ENCODE measurements at places on chromosomes 16 and 17.

DNA sequence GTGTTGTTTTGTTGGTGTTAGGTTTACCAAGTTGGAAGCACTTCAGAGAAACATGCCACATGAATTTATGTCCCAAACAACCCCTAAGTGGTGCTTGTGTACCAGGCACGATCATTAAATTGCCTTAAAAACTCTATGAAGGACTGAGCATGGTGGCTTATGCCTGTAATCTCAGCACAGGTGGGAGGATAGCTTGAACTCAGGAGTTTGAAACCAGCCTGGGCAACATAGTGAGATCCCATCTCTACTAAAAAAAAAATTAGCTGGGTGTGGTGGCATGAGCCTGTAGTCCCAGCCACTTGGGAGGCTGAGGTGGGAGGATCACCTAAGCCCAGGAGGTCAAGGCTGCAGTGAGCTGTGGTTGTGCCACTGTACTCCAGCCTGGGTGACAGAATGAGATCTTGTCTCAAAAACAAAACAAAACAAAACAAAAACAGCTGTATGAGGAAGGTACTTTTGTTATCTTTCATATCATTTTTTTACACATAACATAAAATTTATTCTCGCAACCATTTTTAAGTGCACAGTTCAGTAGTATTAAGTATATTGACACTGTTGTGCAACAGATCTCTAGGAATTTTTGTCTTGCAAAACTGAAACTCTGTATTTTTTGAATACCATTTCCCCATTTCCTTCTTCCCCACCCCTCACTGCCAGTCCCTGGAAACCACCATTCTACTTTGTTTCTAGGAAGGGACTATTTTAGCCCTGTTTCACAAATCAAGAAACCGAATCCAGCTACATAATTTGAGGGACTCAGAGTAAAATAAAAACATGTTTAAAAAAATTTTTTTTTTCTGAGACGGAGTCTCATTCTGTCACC, 14.3 kb upstream of the RBBP6 start:
- no peak for DNase-seq

GRCh38 chr17:63503341-63503705, 19.8 kb upstream of the KCNH6 start:
- DNase-seq, result no peak

DNA sequence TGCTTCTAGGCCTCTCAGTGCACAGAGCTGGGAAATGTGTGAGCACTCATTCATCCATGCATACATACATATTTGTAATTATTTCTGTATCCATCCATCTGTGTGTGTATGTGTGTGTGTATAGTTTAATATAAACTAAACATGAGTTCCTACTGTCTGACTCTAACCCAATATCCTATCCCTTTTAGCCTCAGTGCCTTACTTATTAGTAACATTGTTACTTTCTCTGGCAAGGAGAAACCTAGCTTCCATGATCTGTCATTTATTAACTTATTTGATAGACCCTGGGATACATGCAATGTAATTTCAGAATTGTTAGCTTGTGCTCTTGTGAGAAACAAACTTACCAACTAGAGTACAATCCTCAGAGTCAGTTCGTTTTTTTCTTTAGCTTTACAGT, 59.0 kb upstream of the WSCD1 start:
- DNase-seq, result no peak

DNA sequence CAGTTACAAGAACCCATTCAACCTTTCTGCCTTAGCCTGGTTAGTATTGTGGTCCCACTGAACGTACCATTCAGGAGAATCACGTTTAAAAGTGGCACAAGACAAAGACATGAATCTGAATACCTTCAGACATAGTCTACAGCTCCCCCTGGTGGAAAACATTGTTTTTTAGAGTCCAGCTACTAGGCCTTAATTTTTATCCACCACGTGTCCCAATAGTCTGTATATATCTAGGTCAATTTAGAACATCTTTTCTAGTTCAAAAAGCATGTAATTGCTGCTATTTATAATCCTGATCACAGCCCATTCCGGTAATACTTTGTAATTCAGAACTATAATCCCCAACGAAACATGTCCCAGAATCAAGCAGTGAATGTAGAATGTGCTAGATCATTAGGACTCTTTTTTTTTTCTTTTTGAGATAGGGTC, 13.7 kb upstream of the GUCY2D start:
- DNase-seq, result peak; percentile 30

- no peak for DNase-seq
Observed at GRCh38 chr17:64024215-64024654, 3.8 kb upstream of the ICAM2 start.

- no peak for DNase-seq
Observed at GRCh38 chr17:57892820-57893595, 43.2 kb upstream of the MRPS23 start.

DNA sequence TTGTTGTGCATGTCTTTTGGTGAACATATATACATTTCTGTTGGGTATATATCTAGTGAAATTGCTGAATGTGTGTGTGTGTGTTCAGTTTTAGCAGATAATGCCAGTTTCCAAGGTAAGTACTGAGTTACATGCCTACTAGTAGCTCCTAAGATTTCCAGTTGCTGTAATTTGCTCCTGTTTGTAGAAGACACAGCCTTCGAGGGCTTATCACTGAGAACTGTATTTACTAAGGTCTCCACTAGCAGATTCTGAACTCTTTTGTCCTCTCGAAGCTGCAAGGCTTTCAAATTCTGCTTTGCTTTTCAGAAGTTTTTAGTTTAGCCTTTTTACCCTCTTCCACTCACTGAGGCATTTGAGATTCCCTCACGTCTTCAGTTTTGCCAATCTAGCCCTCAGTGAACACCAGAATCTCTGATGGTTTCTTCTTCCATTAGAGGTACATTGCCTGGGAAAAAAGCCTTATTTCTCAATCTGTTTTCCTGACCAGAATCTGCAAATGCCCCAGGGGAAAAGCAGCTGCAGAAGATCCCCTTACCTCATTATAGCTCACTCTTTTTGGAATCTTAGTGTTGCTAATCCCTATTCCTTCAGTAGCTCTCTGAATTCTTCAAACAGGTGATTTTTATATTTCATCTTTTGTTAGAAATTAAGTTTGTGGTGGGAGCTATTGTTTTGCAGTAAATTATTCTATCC, 52.9 kb downstream of the NF1 start:
- no peak for DNase-seq

GRCh38 chr17:37743875-37744632, 805 bp downstream of the HNF1B start:
- no peak for DNase-seq

DNA sequence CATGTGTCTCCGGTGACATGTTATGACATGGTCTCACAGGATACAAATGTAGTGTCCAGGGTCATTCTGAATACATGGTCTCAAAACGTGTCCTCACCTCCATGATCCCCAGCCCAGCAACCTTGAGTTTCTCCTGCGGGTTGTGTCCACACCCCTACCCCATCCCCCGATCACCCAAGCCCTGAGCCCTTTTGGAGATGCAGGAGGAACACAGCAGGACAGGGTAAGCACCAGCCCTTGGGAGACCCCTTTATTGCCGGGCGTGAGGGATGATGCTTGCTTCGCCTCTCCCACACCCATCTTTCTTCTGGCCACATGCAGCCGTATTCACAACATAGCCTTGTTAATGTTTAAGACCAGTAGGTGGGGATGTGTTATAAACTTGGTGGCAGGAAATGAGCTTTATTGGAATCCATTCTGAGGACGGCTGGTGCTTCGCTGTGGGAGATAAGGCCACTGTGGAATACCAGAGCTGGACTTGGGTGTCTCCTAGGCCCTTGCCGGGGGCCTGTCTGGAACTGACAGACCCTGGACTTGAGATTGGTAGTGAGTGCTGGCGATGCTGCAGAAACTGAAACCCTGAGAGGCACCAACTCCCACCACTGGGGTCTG, 5.5 kb downstream of the TMEM132E start:
- DNase-seq, result no peak

DNA sequence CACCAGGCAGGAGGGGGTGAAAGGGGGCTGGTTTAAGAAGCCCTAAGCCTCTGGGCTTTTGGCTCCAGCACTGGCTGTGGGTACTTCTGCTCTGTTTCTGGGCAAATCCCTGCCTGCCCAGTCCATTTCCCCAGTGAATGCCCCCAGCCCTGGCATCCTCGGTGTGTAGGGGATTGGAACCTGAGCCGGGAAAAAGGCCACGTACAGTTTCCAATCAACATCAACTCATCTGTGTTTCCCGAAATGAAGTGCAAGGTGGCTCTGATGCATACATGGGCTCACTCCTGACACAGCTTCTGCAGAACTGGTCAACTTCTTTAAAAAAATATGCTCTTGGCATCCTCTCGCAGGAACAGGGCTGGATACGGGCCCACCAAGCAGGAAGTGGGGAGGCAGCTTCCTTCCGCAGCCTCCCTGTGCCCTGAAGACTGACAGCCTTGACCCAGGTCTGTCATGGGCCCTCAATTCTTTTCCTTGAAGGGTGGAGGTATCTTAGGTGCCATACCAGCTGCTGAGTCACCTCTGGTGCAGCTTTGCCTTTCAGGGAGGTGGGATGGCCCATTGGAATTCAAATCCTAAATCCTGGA, 73.3 kb downstream of the N4BP1 start:
- no peak for DNase-seq

- no peak for DNase-seq
Observed at GRCh38 chr16:1426734-1427471, 4.0 kb upstream of the PERCC1 start.

GRCh38 chr16:86018487-86018886, 119.5 kb downstream of the IRF8 start:
- no peak for DNase-seq

DNA sequence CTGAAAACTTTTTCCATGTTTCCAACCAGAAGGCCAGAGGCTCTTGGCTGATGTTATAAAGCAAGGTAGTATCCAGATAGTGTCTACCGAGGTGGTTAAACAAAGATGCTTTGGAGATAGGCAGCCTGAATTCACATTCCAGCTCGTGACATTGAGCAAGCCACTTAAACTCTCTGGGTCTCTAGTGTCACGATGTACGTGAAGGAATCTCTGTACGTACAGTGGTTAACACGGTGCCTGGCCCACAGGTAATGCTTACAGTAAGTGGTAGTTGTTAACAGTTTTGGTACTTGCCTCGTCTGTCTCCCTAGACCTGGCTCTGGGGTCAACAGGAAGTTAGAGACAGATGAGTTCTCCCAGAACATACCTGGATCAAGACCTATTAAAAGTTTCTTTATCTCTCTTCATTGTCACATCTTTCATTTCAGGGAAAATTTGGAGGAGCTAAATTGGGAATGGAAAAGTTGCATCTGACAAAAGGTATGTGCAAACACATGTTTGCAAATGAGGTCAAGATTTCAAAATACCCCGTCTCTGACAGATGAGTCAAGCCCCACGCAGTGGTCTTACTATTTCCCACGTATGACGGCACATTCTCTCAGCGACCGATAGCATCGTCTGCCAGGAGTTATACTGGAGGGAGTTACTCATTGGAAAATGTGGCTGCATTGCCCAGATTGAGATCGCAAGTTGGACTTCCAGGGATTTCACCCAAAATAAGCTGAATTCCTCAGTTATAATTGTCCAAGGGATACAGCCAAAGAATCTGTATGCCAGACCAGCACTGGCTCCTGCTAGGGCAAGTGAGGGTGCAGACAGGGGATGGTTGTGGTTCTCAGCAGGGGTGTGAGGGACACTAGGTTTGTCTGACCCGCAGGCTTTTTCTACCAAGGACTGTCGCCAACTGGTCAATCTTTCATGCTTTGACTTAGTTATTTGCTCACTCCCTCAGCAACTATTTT, 18.9 kb upstream of the MYH10 start:
- no peak for DNase-seq

DNA sequence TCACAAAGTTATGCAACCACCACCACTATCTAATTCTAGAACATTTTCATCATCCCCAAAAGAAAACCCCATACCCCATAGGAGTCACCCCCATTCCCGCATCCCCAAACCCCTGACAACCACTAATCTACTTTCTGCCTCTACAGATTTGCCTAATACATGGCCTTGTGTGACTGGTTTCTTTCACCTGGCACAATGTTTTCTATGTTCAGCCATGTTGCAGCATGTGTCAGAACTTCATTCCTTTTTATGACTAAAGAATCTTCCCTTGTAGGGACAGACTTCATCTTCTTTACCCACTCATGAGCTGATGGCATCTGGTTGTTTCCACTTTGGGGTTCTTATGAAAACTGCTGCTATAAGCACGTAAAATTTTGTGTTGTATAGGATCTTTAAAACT, 34.6 kb downstream of the CYTH1 start:
- no peak for DNase-seq

DNA sequence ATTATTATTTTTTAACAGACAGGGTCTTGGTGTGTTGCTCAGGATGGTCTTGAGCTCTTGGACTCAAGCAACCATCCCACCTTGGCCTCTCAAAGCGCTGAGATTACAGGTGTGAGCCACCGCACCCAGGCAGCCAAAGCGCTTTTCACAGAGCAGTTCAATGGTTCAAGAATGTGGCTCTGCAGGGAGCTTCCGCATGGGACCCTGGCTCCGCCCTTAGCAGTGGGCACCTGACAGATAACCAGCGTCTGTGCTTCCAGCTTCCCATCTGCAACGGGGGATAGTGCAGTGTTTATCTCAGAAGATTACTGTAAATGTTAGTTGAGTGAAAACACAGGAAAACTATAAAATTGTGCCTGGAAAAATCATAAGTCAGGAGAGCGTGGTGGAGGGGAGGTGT, 99.4 kb downstream of the KCNJ12 start:
- no peak for DNase-seq

DNA sequence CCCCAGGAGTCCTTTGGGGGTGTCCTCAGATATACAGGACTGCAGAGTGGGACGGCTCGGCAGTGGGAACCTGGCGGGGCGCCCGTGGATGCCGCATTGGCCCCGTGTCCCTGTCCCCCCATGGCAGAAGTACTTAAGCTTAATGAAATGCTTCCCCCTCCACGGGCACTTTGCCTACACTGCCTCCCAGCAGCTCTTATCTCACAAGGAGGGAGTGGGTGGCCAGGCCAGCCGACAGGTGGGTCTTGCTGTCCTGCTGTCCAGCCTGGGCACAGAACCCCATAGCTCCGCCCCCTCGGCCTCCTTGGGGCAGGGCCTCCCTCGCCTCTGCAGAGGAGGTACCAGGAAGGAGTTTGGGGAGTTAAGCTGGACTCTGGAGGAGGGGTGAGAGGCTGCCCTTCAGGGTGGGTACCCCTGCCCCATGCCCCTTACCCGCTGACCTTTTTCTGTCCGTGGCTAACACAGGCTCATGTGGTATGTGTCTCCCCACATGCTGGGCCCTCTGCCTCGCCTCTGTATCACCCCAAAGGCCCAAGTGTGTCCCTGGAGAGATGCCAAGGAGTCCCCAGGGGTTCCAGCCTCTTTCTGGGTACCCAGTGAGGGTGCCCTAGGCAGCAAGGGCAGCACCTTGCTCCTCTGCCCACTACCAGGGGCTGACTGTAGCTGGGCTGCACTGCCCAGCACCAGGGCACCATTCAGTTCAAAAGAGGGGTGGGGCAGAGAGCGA, 8.7 kb downstream of the THRA start:
- no peak for DNase-seq

DNA sequence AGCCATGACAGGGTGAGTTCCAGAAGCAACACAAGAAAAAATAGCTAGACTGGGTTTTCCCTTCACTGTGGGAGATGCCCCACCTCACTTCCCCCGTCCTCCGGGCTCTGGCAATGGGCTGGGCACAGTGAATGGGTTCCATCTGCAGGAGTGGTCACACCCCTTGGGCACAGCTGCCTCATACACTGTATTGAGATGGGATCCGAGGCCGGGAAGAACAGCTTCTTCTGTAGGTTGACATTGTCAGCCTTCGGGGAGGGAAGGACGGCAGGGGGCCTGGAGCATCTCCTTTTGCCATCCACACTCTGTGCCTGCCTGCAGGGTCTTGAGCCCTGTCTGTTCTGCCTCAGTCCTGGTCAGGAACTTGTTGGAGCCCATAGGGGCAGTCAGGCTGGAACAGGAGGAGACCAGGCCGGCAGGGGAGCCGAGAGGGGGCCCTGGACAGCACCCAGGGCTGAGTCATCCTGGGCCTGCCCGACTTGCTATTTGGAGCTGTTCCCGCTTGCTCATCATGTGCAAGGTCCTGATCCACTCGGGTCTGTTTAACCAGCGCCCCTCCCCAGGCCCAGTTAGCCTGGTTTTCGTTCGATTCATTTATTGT, 286.7 kb downstream of the SEC14L1 start:
- no peak for DNase-seq
